ENCODE measurements at places on chromosomes 11 and 22.
A peak's percentile ranks its signal among the peaks of the same experiment; 100 is the strongest.

DNA sequence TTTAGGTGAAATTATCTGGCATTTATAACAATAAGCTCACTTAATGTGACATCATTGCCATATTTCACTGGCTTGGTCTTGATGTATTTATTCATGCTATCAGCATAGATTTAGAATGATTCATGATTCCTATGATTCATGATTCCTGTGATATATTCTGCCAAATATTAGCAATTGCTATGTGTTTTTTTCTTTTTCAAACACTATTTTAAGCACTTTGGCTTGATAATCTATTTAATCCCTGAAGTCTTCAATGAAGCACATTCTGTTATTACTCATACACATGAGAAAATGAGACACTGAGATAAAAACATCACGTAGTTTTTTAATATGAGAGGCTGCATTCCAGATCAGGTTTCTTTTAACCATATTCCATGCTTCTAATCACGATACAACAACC lies 78.5 kb downstream of the LUZP2 start:
- DNase-seq = no peak

DNA sequence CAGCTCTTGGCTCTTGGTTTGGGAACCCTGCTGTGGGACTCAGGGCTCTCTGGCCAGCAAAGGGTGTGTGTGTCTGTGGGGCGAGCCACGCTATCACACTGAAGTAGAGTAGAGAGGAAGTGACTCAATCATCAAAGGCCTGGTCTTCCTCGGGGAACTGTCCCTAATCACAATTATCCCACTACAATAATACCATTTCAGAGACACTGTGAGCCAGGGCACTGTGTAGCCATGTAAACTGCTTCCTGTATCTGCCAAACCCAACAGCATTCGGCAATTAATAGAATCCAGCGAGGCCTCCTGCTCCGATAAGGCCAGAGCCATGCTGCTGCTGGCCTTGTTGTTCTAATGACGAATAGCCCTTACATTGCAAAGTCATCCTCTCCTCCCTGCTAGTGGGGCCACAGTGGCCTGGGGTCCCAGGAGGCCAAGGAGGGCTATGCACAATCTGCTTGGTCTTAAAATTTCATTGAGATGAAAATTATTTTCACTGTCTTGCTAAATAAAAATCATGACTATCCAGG lies 49.8 kb upstream of the LMO2 start:
- DNase-seq = peak; percentile 57

GRCh38 chr11:43837879-43838278 lies 42.8 kb upstream of the ALKBH3 start:
- DNase-seq = no peak

DNA sequence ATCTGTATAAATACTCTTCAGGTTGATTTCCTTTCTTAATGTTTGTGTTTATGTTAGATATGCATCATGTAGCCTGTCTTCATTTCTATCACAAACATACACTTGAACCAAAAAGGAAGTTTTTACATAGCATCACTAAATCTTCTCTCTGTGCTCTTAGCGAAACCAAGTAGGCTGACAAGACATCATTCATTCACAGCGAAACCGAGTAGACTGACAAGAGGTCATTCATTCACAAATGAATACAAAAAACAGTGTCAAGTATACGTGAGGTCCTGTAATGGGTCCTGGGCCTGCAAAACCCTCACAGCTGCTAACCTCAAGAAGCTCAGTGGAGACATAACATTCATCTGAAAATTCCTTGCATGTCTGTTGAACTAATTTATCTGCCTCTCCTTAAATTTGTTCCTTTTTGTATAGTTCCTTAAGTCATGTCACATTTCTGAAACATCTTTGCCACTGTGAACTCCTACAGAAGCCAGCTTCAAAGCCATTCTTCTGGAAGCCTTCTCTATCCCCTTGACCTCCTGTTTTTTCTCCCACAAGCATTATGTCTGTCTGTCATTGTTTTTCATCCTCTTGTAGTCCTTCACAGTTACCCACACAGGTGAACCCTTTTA lies 9.8 kb upstream of the HBE1 start:
- DNase-seq = peak; percentile 82

DNA sequence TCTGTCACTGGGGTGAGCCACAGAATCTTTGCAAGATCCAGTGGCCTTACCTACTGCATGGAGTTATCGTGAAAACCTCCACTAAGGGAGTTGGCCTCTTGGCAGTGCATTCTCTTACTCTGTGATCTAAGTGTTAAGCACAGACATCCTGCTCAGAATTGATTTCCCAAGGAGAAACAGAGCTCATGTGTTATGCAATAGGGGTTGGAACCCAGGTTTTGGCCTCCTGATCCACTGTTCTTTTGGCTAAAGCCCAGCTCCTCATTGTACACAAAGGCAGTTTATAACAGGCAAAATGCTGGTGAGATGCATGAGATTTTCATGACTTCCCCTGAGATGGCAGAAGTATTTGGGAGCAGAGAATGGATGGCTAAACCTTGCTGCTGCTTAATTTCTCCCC lies 11.8 kb downstream of the DTX4 start:
- no peak for DNase-seq

DNA sequence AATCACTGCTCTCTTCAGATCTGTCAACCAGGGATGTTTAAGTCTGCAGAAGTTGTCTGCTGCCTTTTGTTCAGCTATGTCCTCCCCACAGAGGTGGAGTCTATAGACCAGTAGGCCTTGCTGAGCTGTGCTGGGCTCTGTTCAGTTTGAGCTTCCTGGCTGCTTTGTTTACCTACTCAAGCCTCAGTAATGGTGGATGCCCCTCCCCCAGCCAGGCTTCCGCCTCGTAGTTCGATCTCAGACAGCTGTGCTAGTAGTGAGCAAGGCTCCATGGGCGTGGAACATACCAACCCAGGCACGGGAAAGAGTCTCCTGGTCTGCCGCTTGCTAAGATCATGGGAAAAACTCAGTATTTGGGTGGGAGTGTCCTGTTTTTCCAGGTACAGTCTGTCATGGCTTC lies 27.6 kb upstream of the CASP12 start:
- DNase-seq = no peak

DNA sequence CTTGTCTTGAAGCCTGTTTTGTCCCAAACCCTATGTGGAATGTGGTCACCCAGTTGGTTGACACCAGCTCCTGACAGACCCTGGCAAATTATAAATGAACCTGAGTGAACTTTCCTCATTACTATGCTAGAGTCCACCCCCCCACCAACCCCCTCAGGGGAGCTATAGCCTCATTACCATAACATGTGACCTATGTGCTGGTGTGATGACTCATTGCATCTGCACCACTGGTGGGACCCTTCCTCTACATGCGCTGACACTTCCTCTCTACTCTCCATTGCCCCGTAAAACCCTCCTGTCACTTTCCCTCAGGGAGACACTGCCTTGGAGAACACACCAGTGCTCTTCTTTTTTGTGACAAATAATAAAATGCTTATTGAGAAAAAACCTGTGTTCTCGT lies 105.0 kb upstream of the SESN3 start:
- DNase-seq = no peak

DNA sequence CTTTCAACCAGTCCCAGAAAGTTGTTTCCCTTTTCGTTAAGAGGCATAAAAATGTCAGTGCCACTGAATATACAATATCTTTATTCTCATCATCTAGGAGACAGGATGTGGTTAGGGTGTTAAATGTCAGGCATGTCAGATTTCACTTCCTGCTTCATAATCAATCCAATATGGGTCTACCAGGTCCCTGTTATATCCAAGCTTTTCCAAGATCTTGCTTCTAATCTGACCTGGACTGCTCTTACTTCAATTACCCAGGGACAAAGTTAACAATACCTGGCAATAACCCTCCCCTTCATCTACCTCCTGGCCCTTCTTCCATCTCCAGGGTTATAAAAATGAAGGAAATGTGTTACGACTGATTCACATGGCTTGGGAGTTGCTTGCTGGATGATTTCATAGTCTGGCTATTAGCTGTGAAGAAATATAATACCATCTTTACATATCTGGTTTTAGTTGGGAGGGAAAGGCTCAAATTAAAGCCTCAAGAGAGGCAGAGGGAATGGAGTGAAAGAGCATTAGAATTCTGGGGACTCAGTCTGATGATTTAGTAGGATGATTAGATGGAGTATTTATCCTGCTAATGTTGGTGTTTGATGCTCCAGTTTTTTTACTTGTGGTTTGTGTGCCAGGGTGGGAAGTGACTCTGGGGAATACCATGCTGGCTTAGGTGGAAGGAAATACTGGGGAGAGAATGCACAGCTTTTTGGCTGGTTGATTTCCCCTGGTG lies 534.3 kb downstream of the ETS1 start:
- no peak for DNase-seq

DNA sequence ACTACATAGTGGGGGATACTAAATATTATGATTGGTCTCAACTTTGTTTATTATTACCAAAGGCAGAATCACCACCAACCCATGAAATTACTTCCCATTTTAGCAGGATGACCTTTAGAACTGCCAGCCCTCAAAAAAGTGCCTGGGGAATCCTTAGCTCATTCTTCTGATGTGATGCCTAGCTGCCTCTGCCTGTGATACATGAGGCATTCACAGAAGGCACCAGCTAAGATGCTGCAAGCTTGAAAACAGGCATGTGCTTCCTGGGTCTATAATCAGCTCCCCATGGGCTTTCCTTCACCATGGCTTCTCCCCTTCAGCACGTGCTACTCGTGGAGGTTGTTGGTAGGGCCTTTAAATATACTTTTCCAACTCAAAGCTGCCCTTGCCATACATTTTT lies 50.4 kb upstream of the ARHGAP20 start:
- no peak for DNase-seq

DNA sequence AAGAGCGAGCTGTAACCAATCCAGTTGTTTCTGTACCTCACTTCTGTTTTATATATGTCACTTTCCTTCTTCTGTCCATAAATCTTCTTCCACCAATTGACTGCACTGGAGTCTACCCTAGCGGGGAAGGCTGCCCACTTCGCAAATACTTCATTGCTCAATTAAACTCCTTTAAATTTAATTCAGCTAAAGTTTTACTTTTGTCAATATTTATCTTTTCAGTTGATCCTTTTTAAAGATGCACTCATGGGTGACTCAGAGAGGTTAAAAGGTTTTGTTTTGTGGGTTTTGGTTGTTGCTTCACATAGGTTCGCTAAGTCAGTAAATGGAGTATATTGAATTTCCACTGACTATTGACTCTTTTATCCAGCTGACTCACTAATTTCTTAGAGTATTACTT lies 597.2 kb downstream of the DLG2 start:
- no peak for DNase-seq

GRCh38 chr11:95144313-95145235 lies 54.9 kb downstream of the ENDOD1 start:
- DNase-seq = peak; percentile 39

DNA sequence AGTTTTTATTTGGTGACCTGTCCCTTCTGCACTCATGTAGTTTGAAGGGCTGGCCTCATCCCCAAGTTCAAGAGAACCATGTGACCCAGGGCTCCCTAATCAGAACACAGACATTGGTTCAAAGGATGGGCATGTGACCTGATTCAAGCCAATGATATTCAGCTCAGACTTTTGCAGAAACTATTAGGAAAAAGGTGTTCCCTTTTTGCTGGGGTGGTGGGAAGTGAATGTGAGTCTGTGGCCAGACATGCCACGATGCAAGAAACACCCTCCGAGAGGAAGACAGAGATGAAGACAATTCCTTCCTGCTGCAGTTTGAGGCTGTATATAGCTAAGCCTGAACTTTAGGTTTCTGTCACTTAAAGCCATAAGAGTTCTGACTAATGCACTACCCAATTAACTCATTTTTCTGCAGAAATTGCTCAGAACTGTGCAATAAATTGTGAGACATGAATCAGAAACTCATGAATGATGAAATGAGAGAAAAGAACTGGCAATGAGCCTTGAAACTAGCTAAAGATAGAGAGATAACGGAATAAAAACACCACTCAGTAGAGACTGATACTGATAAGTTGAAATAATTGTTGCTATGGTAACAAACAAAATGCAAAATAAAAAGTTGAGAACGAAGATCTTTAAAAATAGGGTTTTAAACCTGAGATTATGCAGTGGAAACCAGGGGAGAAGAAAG lies 9.2 kb upstream of the MAPK1 start:
- DNase-seq = no peak

Data from hematopoietic multipotent progenitor cell treated with erythropoietin and hydrocortisone succinate and interleukin-3 and kit ligand, for 17 days (in vitro differentiated cells).